ENCODE measurements at places on chromosomes 1 and 21. TPM values are rescaled to one million over a fixed set of nuclear protein-coding genes. Genes with fewer than 3 reads are reported as not detected.

DNA sequence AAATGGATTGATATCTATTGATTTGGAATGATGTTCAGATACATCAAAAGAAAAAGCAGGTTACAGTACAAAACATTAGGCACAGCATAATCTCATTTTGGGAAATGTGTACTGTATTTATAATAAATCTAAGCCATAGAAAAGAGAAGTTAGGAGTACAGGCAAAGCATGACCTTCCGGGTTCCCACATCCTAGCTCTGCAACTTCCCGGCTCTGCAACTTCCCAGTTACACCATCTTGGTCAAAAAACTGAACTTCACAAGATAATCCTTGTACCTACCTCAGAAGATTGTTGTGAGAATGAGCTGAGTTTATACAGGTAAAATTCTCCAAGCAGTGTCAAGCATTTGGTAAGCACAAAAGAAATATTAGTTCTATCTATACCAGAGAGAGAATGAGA lies 21.7 kb upstream of the SLC44A3 start:
- H3K4me1 ChIP-seq: no peaks in the 10 kb centered on the region
- no peaks in the 10 kb centered on the region for H3K27me3 ChIP-seq
- no peak for DNase-seq

Gene HSD3B2
- total RNA-seq: 132 TPM

Gene LGR6
- 3.3 TPM for total RNA-seq

DNA sequence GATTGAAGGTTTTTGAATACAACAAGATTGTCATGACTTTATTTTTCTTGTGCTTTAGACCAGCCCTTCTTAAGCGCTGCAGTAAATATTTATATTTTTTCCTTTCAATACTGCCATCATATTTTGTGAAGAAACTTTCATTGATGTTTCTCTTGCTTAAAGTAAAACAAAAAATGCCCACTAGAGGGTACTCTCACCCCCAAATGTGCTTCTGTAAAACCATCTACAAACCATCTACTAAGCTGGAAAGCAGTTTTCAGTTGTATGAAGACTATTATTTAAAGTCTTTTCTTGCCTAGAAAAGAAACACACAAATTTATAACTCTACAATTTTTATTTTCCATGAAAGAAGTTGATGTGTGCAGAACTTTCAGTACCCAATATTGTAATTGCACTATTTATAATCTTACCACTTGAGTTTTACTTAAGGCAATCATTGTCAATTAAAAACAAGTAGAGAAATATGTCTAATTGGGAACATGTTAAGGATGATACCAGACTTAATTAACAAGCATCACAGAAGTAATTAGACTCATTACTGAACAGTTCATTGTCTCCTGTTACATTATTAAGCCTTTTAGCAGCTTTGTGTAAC lies 10.7 kb downstream of the LEPR start:
- H3K36me3 ChIP-seq: peaks cover 55% of the 10 kb centered on the region
- H3K27ac ChIP-seq: no peak overlapping the region
- no peak for DNase-seq
- no peaks in the 10 kb centered on the region for H3K27me3 ChIP-seq
- no peak overlapping the region for H3K4me3 ChIP-seq

Gene FBXO2
- total RNA-seq: 7.4 TPM

Measured in Peyer's patch (tissue), 4 donors.